ENCODE measurements at places on chromosomes 4 and X. TPM values are rescaled to one million over a fixed set of nuclear protein-coding genes. Genes with fewer than 3 reads are reported as not detected.

Gene GAGE12J
- total RNA-seq: not detected

Gene CYLC1
- not detected for total RNA-seq

- DNase-seq: peak; percentile 35
Measured at GRCh38 chr4:184375027-184375426, 99.3 kb downstream of the IRF2 start.

DNA sequence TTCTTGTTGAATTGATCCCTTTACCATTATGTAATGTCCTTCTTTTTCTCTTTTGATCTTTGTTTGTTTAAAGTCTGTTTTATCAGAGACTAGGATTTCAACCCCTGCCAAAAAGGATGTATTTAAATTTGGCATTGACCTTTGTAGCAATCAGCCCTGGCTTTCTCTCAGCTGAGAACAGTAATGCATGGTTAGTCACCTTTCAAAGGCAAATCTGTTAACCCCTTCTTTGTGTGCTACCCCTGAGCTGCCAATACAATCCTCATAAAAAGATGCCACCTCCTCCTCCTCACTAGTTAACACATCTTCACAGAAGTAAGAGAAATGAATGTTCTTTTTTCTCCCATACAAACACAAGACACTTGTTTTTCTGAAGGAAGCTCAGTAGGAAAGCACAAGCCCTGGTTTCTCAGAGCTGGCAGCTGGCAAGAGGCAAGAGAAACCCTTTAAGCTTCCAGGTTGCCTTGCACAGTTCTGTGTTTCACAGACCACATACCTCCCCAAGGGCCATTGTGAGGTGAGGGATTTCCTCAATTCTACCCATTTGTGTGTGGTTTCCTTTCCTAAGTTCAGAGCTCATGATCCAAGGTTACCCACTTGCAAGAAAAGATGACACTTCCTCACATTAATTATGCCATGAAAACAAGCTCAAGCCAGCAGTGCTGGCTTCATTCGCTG is 122.6 kb downstream of the RCHY1 start:
- DNase-seq: no peak

- DNase-seq: no peak
Measured at GRCh38 chr4:146261041-146261440, 46.7 kb downstream of the REELD1 start.

- DNase-seq: no peak
Measured at GRCh38 chr4:52551487-52551886, 107.6 kb downstream of the USP46 start.

GRCh38 chr4:37892641-37893040 is 1.8 kb downstream of the TBC1D1 start:
- DNase-seq: no peak

Measured in Daoy (cell line).